ENCODE measurements at places on chromosomes 5 and 9.

GRCh38 chr9:105345626-105346025, 101.2 kb downstream of the SLC44A1 start:
- no peak for DNase-seq

DNA sequence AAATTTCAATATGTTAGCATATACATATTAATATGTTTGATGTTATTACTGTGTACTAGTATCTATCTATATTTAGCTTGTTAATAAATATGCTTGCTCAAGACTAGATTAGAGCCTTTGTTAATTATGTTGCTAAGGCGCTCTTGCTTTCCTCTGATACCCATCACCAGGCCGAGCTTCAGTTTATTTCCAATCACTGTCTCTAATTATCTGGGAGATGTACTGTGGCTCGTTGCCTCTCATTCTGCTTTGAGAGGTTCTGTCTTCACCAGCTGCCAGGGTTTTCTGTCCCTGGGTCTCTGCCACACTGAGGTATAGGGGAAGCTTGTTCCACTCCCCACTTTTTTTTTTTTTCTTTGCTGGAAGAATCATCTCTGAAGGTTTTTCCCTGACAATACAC, 21.0 kb upstream of the TAF11L2 start:
- DNase-seq, result no peak

DNA sequence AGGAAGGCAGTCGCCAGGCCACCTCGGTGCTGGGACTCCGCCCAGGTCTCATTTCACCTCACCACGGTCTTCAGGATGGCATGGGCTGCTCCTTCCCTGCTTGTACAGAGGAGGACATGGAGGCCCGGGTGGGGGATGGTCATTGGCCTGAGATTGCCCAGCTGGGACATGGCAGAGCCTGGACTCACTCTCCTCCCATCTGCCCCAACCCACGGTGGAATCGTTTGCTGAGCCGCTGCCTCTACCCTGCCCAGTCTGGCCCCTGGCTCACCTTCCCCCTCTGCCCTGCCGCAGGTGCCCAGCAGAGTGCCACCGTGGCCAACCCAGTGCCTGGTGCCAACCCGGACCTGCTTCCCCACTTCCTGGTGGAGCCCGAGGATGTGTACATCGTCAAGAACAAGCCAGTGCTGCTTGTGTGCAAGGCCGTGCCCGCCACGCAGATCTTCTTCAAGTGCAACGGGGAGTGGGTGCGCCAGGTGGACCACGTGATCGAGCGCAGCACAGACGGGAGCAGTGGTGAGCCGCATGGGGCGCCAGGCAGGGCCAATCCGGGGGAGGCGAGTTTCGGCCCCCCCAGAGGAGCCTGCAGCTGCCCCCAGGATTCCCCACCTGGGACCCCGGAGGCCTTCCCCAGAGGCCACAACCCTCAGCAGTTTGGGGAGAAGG, 36.7 kb downstream of the HK3 start:
- no peak for DNase-seq

DNA sequence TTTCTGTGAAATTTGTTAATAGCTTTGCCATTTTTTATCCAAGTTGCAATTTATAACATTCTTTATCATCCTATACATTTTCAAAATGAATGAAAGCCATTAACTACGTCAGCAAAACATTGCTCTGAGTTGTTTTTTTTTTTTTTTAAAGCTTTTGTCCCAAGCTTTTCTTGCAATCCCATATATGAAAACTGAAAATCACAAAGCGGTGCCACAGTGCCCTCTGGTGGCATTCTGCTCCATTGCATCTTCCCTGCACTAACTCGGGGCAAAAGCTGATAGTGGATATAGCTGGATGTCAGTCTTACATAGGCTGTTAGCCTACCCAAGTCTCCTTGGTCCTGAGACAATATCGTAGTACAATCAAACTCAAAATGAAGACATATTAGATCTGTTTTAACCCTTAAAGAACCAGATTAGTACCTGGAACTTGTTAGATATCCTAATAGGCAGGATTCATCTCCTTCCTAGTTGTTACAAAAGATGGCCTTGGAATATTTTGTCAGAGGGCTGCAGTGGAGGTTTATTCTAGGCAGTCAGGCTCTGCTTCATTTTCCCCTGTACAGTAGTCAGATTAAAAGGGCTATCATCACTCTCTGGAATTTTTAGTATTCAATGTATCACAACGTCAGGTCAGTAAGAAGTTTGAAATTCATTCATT, 669.9 kb downstream of the PTPRD start:
- peak; percentile 51 for DNase-seq

DNA sequence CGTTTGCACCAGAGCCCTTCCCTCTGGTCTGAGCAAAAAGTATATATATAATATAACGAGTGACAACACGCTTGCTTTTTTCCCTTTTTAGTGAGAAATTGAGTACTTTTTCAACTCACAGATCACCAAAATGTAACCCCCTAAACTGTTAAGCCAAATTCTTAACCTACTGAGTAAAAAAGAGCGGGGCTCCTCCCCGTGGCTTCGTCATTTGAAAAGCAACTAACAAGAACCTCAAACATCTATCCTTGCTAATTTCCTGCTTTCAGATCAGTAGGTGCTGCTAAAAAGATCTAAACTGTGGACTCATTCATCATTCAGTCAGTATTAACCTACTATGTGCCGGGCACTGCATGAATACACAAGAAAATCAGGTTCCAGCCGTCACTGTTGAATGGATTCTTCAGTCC, 1.0 kb upstream of the PTBP3 start:
- no peak for DNase-seq

GRCh38 chr5:131263648-131264450, at the start of gene CDC42SE2:
Gene CDC42SE2 (plus strand): TSS chr5:131264053. CDS start chr5:131359494, 95,441 bp downstream.
- DNase-seq, result peak; percentile 88

- no peak for DNase-seq
These were observed 15.4 kb upstream of the ASS1 start for GRCh38 chr9:130429381-130429780.

GRCh38 chr9:120480707-120481106, 99.3 kb downstream of the CDK5RAP2 start:
- DNase-seq, result no peak

DNA sequence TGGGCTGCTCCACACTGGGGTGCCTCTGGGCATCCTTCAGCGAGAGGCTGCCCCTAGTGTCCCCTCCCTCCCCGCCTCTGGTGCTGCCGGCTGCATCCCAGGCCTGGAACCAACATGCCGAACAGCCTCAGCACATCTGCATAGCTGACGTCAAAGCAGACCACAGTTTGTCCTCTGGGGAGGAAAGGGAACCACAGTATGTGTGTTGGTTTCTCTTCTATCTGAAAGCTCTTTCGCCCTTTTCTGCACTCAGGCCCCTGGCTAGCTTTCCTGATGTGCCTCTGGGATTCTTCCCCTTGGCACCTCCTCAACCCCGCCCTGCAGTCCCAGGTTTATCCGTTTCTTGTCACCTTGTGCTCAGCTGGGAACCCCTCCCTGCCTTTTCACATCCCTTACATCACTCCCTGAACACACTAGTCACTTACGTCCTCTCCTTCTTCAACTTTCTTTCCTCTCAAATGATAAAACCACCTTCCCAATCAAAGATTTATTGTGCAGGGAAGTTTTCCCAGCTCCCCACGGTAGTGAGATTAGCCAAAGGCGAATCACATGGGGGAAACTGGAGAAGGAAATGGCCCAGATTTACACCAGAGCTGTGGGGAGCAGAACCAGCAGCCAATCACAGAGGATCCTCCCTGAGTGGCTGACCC, 35.5 kb upstream of the B4GALT1 start:
- DNase-seq, result no peak

DNA sequence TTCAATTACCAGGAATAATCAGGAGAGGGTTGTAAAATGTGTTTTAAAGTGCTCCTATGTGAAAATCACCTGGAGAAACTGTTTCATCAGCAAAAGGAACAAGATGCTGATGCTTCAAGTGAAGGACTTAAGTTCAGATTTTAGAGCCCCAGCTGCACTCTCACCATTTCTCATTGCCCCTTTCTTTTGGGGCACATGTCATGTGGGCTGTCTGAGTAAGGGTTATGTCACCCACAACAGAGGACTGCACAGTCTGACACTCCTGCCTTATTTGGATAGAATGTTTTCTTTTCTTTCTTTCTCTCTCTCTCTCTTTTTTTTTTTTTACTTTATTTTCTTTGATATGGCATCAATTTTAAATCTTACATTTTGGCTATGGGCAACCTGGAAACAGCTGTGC, 204.1 kb upstream of the EFNA5 start:
- DNase-seq, result no peak

Data from hippocampal formation (tissue), 2 donors.